Substantia nigra (tissue), 51 donors: ENCODE measurements at places on chromosomes 11 and 22.

- DNase-seq: peak; percentile 61
Measured at GRCh38 chr11:85682330-85683305, 3.4 kb downstream of the CCDC89 start.

DNA sequence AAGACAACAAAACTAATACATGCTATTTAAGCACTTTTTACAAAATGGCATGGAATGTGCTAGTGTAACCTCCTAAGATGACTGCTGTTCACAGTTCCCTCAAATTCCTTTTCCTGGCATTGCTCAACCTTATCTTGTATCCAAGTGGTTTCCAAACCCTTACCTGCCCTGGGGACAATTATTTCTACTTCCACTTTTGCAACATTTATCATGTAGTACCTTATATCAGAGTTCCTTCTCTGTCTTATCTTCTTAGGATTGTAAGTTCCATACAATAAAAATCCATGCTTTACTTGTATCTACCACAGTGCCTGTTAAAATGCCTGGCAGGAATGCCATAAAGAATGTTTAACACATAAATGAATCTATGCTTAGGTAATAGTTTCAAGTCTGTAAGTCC is 109.2 kb upstream of the MTMR2 start:
- no peak for DNase-seq

DNA sequence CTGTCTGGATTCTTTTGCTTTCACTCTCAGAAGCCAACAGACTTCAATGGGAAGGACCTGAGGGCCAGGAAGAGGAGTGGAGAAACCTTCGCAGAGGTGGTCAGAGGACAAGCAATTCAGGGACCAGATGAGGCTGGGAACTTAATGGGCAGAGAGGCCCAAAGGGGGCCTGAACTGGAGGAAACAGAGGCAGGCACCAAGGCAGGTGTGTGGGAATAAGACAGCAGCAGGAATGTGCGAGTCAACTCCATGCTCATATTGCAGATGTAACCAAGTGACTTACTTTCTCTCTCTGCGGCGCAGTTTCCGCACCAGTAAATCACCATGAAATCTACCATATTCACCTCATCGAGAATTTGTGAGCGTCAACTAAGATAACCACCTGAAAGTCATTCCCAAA is 669.1 kb downstream of the NTM start:
- no peak for DNase-seq

- DNase-seq: no peak
Measured at GRCh38 chr11:117498791-117499190, 171.1 kb downstream of the CEP164 start.

DNA sequence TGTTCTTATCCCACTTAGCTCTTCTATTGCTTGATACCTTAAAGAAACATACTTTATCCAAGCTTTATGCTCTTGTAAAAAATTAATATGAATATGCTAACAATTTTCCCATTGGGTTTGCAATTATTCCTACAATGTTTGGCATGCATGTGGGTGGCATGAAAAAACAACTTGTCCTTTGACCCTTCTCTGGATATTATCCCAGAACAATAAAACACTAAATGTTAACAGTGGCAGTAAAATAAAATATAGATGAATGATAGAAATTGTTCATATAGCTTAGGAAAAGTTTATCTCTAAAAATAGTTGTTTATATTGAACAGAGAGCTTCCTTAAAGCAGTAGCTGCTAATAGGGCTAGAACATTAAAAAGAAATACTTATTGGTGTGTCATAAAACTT is 860.5 kb upstream of the LRRC4C start:
- no peak for DNase-seq

DNA sequence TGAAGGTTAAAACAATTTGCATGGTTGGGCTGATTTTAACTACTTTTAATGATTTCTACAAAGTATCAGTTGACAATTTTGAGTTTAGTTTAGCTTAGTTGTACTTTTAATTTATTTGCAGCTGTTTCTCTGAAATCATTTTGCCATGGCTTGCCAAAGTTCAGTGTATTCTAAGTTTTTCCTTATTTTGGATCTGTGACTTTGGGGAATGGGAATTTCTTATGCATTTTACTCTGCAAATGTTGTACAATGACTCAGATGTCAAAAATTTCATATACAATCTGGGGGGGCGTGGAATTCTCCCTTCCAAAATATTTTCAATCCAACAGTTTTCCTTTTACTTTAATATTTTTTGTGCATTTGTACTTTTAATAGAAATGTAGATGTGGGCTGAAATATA is 8.9 kb upstream of the DCHS1 start:
- DNase-seq: no peak

DNA sequence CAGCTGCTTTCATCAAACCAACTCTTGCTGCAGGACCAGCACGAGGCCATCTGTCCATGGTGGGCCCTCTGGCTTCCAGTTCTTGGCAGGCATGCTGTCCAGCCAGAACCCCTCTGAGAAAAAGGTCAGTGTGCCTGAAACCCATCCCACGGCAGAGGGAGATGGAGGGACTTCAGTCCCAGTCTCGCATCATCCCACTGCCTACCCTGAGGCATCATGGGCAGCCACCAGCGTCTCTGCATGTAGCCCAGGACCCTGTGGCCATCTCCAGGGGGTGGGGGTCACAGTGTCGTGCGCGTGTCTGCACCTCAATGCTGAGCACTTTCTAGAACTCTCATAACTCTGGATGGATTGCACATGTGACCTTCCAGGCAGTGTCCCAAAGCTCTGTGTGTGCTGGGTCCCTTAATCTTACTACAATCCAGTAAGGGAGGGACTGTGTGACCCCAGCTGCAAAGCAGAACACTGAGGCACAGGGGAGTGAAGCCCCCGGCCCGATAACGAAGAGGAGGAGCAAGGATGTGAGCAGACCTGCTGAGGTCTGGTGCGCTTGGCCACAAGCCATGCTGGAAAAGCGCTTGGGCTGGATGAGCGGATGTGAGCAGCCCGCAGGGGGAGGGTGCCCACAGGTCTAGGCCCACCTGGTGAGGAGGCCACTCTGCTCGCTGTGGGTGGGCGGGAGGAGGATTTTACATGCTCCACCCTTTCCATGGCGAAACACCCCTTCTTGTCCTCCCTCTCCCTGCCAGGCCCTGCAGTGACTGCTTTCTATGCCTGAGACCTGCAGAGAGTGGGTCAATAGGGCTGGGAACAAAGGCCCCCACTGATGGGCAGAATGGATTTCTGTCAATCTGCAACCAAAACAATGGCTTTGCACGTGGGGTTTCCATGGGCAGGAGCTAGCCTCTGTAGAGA is 1401.0 kb downstream of the BRD1 start:
- DNase-seq: no peak

DNA sequence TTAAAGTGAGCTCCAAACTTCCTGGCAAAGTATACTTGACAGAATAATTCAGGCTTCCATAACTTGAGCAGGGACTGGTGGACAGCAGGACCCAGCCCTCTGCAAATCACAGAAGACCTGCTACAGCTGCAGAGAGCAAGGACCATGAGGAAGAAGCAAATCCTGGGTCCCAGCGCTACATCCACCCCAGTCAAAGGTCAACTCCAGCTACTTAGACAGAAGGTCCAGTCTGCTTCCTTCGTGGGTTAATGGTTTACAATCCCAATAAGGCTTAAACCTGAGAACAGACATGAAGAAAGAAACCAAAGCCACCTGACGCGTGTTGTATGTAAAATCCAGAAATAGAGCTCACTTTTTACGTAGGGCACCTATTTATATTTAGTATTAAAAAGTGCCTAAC is 57.7 kb downstream of the SHANK2 start:
- no peak for DNase-seq

- DNase-seq: no peak
Measured at GRCh38 chr22:48483764-48484528, 1343.7 kb downstream of the BRD1 start.

GRCh38 chr11:58513747-58514367 is 6.0 kb upstream of the OR5B21 start:
- DNase-seq: no peak

DNA sequence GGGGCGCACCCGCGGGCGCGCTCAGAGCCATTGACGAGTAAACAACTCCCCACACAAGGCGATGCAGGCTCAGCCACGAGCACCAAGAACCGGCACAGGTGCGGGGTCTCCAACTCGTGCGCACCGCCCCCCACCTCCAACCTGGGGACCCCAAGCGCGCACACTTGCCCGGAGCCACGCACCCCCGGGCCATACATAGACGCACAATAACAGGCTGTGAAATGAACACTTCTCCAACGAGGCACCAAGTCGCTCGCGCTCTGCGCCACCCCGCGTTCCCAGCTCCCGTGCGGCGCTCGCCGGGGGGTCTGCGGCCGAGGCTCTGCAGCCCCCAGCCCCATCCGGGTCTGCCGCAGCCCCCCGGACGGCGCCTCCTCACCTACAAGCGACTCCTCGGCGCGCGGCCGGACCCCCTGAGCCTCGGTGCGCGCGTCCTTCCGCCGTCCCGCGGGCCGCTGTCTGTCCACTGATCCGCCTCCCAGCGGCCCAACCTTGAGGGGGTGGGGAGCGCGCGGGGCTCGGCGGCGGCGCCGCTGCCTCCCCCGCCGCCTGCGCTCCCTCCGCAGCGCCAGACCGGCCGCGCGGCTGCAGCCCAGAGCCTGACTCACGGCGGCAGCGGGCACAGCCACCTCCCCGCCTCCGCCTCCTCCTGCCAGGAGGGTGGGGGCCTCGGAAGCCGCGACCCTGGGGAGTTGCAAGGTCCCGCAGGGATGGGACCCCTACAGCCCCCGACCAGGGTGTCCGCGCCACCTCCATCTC is 1.6 kb downstream of the IFITM10 start:
- no peak for DNase-seq

- no peak for DNase-seq
Measured at GRCh38 chr11:30424321-30424720, 101.4 kb downstream of the ARL14EP start.

GRCh38 chr22:50305393-50305922 is 2.0 kb downstream of the PLXNB2 start:
- no peak for DNase-seq

DNA sequence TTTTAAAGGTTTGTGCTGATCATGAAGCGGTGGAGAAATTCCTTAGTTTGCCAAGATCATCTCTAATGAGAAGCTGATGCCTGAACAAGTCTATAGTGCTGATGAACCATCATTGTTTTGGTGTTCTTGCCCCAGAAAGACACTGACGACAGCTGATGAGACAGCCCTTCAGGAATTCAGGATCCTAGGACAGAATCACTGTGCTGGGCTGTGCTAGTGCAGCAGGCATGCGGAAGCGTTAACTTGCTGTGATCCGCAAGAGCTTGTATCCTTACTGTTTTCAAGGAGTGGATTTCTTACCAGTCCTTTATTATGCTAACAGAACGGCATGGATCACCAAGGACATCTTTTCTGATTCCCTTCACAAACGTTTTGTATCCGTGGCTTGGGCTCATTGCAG is 104.1 kb downstream of the TBC1D22A start:
- DNase-seq: no peak

DNA sequence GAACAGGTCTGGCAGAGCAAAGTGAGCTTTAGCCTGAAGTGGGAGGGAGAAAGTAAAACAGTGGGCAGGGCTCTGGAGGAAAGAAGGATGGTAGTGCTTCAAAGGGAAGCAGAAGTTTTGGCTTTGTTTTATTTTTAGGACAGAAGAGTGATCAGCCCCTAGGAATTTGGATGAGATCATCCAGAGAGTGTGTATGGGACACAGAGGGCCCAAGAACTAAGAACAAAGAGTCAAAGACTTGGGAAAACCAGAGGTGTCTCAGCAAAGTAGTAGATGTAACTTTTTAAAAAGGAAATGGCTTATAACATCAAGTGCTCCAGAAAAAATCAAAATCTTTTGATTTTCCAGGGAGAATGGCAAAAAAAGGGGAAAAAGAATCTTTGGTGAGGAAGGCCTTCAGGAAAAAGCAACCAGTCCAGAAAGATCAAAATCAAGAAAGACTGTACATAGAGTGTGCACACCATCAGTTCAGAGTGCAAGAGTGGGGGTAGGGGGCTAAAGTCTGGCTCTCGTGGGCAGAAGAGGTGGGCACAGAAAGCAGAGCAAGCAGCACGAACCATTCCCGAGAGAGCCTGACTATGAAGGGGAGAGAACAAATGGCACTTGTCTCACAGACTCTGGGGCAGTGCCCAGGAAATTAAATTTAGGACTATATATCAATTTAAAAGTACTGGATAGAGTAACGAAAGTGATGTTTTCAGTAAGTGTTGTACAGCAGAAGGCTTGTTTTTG is 30.0 kb downstream of the MAPK1 start:
- DNase-seq: no peak

- DNase-seq: no peak
Measured at GRCh38 chr11:131773626-131774025, 403.2 kb downstream of the NTM start.

DNA sequence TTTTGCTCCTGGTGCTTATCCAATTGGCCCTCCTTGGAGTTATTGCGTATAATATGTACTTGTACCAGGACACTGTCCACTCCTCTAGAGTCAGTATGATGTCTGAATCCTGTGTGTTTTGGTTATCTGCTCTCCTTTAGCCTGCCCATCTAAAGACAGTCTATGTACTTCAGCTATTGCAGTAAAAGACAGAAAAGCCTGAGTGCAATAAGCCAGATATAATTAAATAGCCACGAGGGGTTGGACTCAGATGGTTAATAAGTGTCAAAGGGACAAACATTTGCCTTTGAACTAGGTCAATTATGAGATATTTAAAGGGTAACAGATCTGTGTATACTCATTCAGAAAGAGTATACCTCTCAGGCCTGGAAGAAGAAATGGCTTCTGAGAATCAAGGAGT is 406.7 kb downstream of the LUZP2 start:
- no peak for DNase-seq

- DNase-seq: no peak
Measured at GRCh38 chr22:20741634-20742581, 32.0 kb upstream of the SERPIND1 start.

DNA sequence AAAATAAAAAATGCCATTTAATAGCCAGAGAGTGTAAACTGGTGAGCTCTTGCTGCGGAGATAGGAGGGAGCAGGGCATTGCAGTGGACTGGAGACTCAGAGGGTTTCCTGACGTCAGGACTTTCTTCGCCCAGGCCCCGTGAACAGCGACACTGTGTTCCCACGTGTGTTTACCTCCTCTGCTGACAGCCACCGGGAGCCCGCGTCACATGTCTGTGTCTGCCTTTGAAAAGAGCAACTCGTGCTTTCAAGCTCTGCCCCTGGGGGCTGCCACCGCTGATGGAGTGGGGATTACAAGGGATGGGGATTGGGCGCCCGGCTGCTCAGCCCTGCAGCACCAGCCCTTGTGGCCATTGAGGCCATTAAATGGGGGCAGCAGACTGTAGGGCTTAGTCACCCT is 3.3 kb downstream of the TANGO2 start:
- no peak for DNase-seq

GRCh38 chr11:134145715-134146114 is 76.8 kb downstream of the JAM3 start:
- no peak for DNase-seq

- no peak for DNase-seq
Measured at GRCh38 chr22:23182309-23183060, 2.2 kb downstream of the BCR start.

- no peak for DNase-seq
Measured at GRCh38 chr11:1730059-1730629, 20.3 kb downstream of the IFITM10 start.
